ENCODE measurements at places on chromosomes 5 and 9. TPM values are rescaled to one million over a fixed set of nuclear protein-coding genes. Genes with fewer than 3 reads are reported as not detected.

GRCh38 chr5:116574367-116575325, at the start of gene SEMA6A:
Gene SEMA6A (minus strand): TSS chr5:116574823. CDS start chr5:116504944, 69,879 bp downstream.
- peaks cover 23% of the 10 kb centered on the region for H3K4me1 ChIP-seq
- no peaks in the 10 kb centered on the region for H3K36me3 ChIP-seq
- peak within 1 kb of the TSS; percentile 60 for H3K4me3 ChIP-seq
- DNase-seq = no peak
- no peak within 1 kb of the TSS for H3K27ac ChIP-seq
- H3K27me3 ChIP-seq = peaks cover 49% of the 10 kb centered on the region

Gene SPINK5
- not detected for total RNA-seq

GRCh38 chr9:72751541-72751940, 201.3 kb downstream of the ALDH1A1 start:
- no peak for DNase-seq
- no peaks in the 10 kb centered on the region for H3K4me1 ChIP-seq
- H3K27me3 ChIP-seq = no peaks in the 10 kb centered on the region
- H3K27ac ChIP-seq = no peak overlapping the region
- H3K36me3 ChIP-seq = no peaks in the 10 kb centered on the region

Gene FAM81B
- not detected for total RNA-seq

GRCh38 chr5:89343666-89344065, 460.7 kb upstream of the MEF2C start:
- H3K27me3 ChIP-seq = no peaks in the 10 kb centered on the region
- H3K27ac ChIP-seq = no peak overlapping the region
- DNase-seq = no peak
- H3K36me3 ChIP-seq = no peaks in the 10 kb centered on the region

Gene EIF4E1B
- total RNA-seq = not detected

GRCh38 chr5:9547122-9547947, 1.5 kb upstream of the SEMA5A start:
- peaks cover 16% of the 10 kb centered on the region for H3K27me3 ChIP-seq
- H3K27ac ChIP-seq = no peak overlapping the region
- no peak for DNase-seq
- H3K4me1 ChIP-seq = peaks cover 9% of the 10 kb centered on the region

DNA sequence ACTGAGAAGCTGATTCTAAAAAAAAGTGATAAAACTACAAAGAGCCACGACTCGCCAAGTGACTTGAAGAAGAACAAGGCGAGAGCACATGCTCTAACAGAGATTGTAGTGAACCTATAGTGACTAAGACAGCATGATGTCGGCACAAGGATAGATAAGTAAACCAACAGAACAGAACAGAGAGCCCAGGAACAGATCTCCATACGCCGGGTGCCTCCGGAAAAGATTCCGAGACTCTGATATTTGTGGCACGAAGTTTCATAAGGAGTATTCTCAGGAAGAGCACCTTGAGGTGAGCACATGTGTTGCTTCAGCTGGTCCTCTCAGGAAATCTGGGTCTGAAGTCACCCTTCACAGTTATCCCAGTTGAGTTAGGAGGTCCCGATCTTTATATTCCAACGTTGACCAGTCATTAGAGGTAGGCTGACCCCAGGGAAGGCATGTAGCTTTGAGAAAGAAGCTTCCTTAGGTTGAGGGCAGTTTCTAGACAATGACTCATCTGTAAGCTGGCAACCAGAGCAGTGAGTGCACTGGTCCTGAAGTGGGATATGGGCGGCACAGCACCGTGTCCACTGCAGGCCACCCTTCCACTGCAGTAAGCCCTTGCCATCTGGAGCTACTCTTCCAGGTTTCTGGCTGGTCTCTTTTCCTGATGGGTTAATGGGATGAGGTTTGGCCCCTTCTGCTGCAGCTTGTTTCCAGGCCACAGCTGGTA, 13.6 kb upstream of the CLK4 start:
- no peak for DNase-seq
- no peaks in the 10 kb centered on the region for H3K36me3 ChIP-seq

- no peaks in the 10 kb centered on the region for H3K4me1 ChIP-seq
- no peaks in the 10 kb centered on the region for H3K27me3 ChIP-seq
- no peak overlapping the region for H3K4me3 ChIP-seq
- no peaks in the 10 kb centered on the region for H3K36me3 ChIP-seq
- no peak for DNase-seq
- no peak overlapping the region for H3K27ac ChIP-seq
Observed at GRCh38 chr9:135667463-135668001, 4.4 kb downstream of the LCN9 start.

Gene WDR38
- not detected for total RNA-seq

- DNase-seq = no peak
- H3K27ac ChIP-seq = no peak overlapping the region
- no peaks in the 10 kb centered on the region for H3K36me3 ChIP-seq
- no peaks in the 10 kb centered on the region for H3K4me1 ChIP-seq
- H3K4me3 ChIP-seq = no peak overlapping the region
- no peaks in the 10 kb centered on the region for H3K27me3 ChIP-seq
Observed at GRCh38 chr9:121529237-121529987, 29.8 kb upstream of the GGTA1 start.

- no peaks in the 10 kb centered on the region for H3K27me3 ChIP-seq
- H3K4me1 ChIP-seq = peaks cover 9% of the 10 kb centered on the region
- no peak overlapping the region for H3K27ac ChIP-seq
- no peak for DNase-seq
- no peaks in the 10 kb centered on the region for H3K36me3 ChIP-seq
Observed at GRCh38 chr9:35915681-35916294, 6.5 kb downstream of the SPAAR start.

Gene HTR4
- not detected for total RNA-seq

DNA sequence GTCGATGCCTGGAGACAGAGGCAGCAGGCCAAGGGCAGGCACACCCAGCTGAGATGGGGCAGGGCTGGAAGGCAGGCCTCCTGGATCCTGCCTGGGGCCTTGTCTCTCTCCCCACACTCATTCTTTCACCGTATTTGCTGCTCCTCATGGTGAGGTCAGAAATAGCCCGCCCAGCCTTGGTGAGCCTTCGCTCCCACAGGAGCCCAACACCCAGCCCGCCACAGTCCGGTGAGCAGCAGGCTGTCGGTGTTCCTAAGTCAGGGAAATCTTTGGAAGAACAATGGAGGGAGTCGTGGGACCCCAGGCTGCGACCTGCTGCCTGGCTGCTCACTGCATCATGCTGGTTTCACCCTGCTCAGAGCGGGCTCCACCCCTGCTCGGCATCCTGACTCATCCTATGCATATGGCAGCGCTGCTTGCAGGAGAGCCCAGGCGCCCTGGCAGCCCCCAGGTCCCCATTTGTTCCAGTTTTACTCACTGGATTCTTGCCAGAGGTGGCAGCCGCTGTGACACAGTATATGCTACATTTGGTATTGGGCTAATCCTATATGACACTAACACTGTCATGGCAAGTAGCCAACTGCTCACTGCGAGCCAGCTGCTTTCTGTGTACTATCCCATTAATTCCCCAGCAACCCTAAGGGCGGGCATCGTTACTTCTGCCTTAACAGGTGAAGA, 53.2 kb upstream of the NCS1 start:
- no peak overlapping the region for H3K4me3 ChIP-seq
- DNase-seq = no peak
- H3K27ac ChIP-seq = no peak overlapping the region
- no peaks in the 10 kb centered on the region for H3K4me1 ChIP-seq
- no peaks in the 10 kb centered on the region for H3K27me3 ChIP-seq

Gene ARSB
- 18.1 TPM for total RNA-seq

DNA sequence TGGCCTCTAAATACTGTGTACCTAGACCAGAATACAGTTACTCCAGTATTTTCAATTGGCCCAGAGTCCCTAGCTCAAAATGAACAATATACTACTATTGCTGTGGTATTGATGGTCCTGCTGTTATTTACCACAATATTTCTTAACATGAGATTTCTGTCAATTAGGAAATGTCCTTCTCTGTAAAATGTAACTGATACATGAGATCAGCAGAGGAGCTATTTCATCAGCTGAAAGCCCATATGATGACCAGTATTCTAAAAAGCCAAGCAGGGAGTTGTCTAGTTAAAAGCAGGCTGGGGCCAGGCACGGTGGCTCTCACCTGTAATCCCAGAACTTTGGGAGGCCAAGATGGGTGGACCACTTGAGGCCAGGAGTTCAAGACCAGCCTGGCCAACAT, 187.7 kb upstream of the PTGER4 start:
- no peak overlapping the region for H3K27ac ChIP-seq
- no peak overlapping the region for H3K4me3 ChIP-seq
- no peaks in the 10 kb centered on the region for H3K4me1 ChIP-seq

Gene NTNG2
- 5.1 TPM for total RNA-seq

DNA sequence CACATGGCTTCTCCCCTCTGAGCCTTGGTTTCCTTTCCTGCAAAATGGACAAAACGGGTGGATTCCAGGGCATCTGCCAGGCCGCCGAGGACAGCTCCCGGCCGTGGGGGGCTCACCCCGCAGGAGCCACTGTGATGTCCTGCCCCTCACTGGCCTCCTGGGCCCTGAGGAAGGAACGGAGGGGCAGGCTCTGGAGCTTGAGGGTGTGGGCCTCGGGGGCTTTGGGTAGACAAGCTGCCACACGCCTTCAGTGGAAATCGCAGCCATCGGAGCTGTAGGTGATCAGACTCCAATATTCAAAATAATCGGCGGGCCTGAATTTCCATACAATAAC, 32.2 kb upstream of the UBAC1 start:
- DNase-seq = no peak
- H3K4me1 ChIP-seq = peaks cover 17% of the 10 kb centered on the region
- no peaks in the 10 kb centered on the region for H3K27me3 ChIP-seq
- peak overlapping the region; percentile 63 for H3K27ac ChIP-seq

Gene RNF44
- 113 TPM for total RNA-seq

DNA sequence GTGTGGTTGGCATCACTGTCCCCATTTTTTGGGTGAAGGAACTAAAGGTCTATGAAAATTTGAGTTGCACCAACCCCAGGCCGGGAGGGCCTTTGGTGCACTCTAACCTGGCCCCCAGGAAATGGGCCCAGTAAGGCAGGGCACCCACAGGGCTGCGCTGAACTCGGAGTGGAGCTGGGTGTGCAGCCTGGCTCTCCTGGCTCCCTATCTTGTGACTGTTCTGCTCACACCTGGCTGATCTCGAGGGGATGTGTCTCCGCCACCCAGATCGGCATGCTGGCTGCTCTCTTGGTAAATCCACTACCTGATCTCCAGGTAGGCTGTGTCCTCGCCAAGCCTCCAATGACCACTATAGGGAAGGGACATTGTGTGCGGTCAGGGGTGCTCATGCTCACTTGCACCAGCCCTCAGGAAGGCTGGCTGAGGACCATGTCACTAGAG, 259.8 kb downstream of the NSG2 start:
- H3K4me1 ChIP-seq = no peaks in the 10 kb centered on the region
- no peak for DNase-seq

DNA sequence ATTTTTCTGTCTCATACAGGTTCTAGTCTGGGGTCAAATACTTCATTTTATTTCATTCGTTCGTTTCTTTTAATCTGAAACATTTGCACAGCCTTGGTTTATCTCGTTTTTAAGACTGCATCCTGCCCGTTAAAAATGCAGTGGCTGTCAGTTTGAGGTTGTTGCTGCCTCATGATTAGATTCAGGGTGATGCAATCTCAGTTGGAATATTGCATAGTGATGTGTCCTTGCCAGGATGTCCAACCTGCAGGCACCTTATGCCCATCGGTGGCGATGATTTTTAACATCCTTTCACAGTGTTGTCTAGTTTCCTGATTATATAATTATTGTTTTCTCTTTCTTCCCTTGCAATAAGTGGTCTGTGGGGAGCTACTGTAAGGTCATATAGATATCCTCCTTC, 45.1 kb downstream of the SH3GL2 start:
- no peak overlapping the region for H3K4me3 ChIP-seq
- no peak for DNase-seq
- H3K36me3 ChIP-seq = no peaks in the 10 kb centered on the region
- H3K4me1 ChIP-seq = no peaks in the 10 kb centered on the region
- H3K27me3 ChIP-seq = no peaks in the 10 kb centered on the region
- no peak overlapping the region for H3K27ac ChIP-seq

DNA sequence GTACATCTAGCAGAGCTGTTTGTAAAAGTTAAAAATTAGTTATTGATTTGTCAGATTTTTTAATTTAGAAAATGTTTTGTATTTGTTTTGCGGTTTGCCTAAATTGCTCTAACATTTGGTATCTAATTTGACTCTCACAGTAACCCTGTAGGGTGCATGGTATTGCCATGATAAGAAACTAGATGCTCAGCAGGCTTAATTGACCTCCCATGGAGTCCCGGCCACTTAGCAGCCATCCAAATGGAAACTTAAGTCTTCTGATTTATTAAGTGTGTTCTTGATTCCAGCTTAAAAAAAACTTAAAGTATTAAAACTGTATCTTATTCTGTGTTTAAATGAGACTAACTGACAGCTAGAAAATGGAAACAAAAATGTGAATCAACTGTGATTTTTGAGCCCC, 54.5 kb downstream of the CAST start:
- no peak for DNase-seq
- H3K27ac ChIP-seq = no peak overlapping the region
- H3K27me3 ChIP-seq = no peaks in the 10 kb centered on the region
- H3K4me3 ChIP-seq = no peak overlapping the region

DNA sequence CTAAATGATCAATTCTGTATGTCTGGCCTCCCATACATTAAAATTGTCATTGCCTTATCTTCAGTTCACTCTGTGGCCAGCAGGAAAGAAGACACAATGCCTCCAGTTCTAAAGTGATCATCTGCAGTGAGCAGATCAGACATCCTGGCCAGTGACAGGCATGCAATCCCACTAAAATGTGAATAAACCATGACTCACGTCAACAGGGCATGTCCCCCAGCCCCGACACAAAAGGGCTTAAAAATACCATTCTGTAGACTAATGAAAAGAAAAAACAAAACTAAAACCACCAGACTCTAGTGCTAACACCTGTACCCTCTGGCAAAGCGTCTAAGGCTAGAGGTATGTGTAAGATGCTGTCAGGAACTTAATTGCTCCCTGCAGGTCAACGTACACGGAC, 38.5 kb downstream of the DDX31 start:
- H3K4me1 ChIP-seq = no peaks in the 10 kb centered on the region
- no peak for DNase-seq
- H3K27ac ChIP-seq = no peak overlapping the region
- peaks cover 4% of the 10 kb centered on the region for H3K36me3 ChIP-seq
- H3K27me3 ChIP-seq = no peaks in the 10 kb centered on the region

Gene CDH10
- total RNA-seq = 0.72 TPM

Data from Panc1 (cell line).